CD4-positive, alpha-beta T cell treated with Interferon gamma for 1 hour (primary cell): ENCODE measurements at places on chromosomes 16 and 17.

DNA sequence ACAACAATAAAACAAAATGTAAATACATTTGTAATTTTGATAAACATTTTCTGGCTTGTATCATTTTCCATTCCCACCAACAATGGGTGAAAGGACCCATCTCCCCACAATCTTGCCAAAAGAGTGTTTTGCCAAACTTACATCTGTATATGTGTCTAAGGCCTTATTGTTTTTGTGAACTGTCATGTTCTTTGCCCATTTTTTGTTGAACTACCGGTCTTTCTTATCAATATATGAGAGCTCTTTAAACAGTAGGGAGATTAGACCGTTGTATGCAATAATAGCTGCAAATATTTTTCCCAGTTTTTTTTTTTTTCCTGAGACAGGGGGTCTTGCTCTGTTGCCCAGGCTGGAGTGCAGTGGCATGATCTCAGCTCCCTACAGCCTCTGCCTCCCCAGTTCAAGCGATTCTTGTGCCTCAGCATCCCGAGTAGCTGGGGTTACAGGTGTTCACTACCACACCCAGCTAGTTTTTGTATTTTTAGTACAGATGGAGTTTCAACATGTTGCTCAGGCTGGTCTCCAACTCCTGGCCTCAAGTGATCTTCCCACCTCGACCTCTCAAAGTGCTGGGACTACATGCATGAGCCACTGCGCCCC lies 9.6 kb upstream of the STX4 start:
- no peak for DNase-seq

- no peak for DNase-seq
Measured at GRCh38 chr17:44972953-44973352, 4.8 kb upstream of the C1QL1 start.

GRCh38 chr17:56528696-56529095 lies 64.8 kb upstream of the NOG start:
- DNase-seq = no peak

DNA sequence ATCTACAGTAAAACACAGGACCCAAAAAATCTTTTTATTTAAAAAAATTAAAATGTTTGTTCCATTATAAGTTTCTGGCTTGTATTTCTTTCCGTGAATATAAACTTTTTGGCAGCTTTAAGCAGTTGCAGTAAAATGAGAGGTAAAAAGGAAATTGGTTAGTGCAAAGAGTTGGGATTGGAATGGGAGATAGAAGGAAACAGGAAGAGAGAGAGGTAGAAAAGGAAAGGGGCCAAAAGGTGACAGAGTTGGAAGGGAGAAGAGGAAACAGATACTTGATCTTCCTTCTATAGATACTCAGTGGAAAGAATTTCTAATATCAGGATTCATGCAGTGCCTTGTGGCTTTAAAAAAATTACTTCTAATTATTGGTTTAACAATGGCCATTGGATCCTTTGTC lies 63.5 kb downstream of the NQO1 start:
- DNase-seq = no peak

GRCh38 chr17:48202959-48203358 lies 95.4 kb downstream of the SNX11 start:
- DNase-seq = no peak

DNA sequence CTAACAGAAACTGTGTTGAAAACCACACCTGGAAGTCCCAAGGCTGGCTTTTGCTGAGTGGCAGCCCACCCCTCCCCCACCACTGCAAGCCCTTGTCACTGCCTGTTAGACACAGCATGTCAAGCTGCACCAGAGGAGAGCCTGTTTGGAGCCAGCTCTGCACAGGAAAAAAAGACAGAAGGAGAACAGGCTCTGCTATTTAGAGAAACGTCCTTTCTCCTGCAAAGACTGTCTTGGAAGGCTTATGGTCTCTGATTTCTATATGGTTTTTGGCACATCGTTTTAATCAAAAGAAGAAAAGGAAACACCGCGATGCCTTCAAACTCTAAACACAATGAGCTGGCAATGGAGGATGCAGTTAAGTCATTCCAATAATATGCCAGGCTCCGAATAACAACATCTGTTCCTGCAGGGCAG lies 275.5 kb downstream of the MAP2K4 start:
- DNase-seq = no peak

DNA sequence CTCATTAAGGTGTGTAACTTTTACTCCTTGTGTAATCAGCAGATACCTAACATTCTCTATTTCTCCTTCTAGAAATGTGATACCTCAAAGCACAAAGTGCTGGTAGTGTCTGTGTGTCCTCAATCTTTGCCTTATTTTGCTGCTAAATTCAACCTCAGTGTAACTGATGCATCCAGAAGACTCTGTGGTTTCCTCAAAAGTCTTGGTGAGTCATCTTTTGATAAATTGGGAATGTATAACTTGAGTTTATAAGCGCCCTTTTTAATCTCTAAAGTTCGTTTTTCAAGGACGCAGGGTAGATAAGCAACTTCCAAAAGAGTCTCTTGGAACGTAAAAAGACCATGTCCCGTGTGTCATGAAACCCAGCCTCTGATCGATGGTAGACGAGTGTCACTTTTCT lies 10.2 kb downstream of the NARF start:
- no peak for DNase-seq

DNA sequence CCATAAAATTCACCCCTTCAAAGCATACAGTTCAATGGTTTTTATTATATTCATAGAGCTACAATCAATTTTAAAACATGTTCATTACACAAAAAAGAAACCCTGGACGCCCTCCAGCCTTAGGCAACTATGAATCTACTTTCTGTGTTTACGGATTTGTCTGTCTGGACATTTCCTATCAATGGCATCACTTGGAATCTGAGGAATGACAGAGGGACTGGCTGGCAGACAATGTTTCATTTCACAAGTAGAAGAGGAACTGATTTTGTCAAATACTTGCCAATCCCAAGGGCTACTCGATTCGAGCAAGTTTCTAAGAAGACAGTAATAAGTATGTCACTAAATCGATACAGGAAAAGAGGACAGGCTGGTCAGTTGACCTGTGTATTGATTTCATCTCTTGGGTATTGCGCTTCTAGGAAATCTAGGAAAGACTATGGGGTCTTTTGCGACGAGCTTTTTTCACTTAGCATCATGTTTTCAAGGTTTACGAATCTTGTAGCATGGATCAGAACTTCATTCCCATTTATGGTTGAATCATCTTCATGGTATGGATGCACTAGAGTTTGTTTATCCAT lies 56.6 kb downstream of the RGS9 start:
- no peak for DNase-seq

GRCh38 chr17:66429680-66430079 lies 127.3 kb downstream of the PRKCA start:
- no peak for DNase-seq

- DNase-seq = no peak
Measured at GRCh38 chr16:30924076-30924912, 922 bp downstream of the FBXL19 start.

DNA sequence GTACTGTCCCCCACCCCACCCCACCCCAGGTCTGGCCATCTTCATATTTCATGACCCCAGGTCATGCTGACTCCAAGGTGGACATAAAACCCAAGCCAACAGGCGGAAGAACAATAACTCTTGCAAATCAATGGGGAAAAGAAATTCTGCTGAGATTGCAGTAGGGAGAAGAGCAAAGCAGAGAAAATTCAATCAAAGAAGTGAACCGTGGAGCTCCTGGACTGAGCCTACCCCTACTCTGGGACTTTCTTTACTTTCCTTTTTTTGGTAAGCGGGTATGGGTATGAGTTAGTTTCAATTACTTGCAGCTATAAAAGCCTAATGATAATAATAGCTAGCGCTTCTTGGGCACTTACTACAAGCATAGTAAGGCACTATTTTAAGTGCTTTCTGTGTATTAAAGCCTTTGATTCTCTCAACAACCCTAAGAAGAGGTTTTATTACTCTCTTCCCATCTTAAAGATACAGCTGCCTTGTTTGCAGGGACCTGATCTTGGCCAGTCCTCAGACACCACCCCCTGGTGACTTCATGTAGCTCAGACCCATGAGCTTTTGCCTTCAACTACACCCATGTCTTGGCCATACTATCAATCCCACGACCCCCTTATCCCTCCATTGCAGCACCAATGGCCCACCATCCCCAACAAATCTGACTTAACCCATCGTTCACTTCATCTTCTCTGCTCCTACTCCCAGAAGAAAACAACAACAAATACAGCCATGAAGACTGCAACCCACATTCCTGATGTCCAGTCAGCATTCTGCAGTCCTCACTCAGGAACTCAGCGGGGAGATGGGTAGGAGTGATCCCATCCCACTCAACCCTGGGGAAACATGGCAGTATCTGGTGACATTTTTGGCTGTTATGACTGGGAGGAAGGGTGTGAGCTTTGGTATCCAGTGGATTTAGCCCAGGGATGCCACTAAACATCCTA lies 4.4 kb downstream of the GGA2 start:
- no peak for DNase-seq

DNA sequence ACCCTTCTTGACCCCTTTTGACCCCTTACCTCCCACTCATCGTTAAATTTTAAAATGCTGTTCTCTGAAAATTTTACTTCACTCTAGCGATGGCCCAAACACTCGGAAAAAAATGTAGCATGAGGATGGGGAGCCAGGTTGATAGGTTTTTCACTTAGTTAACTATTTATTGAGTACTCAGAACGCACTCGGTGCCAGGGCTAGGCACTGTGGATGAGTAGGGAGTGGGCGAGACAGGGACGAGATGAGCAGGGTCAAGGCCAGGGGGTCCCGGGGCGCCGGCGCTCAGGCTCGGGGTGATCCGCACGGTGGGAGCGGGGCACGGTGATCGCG lies 392 bp downstream of the ZSCAN32 start:
- no peak for DNase-seq

- DNase-seq = no peak
Measured at GRCh38 chr17:28612531-28612930, 1.5 kb downstream of the RSKR start.

GRCh38 chr16:67930678-67931211 lies 917 bp downstream of the CTRL start:
- no peak for DNase-seq

DNA sequence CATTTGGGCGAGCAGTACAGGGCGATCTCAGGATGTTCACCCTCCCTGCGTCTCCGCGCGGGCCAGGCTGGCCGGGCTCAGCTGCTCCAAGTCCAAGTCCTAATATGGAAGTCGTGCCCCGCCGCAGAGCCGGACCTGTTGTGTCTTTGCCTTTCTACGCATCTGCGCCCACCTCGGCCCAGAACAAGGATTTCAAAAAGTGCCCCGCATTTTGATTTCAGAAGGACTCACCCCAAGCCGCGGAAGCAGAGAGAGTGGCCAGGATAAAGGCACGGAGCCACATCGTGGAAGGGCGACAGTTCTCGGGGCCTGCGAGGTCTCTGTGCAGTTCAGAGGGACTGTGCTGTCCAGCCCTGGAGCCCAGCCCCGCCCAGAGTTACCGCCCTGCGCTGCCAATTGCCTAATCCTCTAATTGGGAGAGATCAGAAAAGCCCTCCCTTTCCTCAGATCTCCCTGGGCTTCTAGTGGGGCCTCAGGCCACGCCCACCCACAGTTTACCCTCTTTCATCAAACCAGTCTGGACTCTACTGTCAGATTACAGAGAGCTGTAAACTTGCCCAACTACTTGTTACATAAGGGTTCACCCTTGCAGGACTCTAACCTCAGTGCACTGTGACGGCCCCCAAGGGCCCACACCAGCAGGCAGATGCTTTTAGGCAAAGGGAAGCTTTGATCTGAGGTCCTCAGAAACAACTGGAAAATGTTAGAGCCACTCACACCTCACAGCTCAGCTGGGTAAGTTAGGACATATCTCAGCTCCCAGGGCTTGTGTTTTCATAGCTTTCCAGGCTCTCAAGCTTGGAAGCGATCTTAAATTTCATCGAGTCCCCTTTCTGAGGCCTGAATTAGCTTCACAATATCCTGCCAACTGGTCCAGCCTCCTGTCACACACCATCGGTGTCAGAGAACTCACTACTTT lies at the start of gene CES1:
CES1 (minus strand) TSS at position 324 of the 919 bp plus-strand sequence; CDS start at position 283, 41 bp downstream.
- peak; percentile 11 for DNase-seq

- no peak for DNase-seq
Measured at GRCh38 chr16:79402356-79402755, 198.2 kb downstream of the MAF start.

GRCh38 chr16:86085161-86085611 lies 186.2 kb downstream of the IRF8 start:
- DNase-seq = no peak

- no peak for DNase-seq
Measured at GRCh38 chr17:11558681-11559234, 39.5 kb upstream of the DNAH9 start.

DNA sequence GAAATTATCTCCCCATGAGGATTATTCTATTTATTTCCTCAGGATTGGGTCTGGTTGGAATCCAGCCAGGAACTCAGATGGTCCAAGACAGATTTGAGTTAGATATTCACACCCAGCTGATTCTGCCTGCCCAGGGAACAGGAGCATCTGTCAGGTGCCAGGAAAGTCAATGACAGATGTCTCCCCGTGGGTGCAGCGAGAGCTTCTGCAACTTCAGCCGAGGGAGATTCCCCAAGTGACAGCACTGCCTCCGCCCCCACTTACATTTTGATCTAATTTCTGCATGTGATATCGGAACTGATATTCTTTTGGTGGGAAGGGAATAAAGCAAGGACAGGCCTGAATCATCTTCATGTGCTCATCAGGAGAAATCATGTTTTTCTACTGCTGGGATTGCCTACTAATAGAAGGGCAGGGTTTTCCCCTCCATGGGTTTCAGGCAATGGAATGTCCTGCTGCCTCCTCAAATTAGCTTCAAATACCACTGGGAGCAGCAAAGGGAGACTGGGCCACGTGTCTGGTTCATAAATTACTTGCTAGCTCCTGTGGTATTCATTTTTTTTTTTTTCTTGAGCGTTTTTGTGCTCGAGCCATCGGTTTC lies 15.7 kb upstream of the DHX8 start:
- DNase-seq = no peak

- DNase-seq = peak; percentile 63
Measured at GRCh38 chr17:3794557-3795389, 6.2 kb downstream of the ITGAE start.

DNA sequence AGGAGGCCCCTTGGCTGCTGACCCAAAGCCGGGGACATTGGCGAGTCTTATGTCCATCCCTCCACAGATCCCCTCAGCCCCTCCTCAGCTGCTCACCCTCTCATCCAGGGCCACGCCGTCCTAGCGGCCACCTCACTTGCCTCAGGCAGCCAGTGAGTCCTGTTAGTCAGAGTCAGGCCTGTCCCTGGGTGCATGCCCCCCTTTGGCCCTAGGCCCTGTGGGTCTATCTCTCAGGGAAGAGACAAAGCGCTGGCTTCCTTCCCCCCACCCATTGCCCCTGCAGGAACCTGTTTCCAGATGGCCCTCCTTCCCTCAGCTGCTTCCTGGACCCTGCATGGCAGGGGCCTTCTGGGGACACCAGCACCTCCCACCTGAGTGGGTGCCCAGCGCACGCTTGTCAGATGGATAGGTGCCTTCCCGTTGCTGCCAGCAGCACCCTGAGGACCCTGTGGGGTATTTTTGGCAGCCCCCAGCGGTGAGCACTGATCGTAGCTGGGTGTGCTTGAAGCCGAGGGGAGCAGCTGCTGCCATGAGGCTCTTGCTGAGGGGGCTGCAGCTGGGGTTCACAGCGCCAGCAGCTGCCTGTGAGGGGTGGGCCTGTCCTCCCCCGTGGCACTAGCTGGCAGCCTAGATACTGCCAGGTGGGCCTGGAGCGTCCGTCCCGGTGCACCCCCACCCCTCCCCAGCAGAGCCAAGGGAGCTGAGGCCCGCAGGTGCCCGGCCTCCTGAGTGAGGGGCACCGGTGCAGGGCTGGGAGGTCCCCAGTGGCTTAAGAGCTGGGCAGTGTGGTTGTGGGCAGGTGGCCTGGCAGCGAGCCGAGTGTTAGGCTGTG lies 8.4 kb downstream of the DBNDD1 start:
- no peak for DNase-seq

- no peak for DNase-seq
Measured at GRCh38 chr17:43439041-43439440, 40.2 kb downstream of the ARL4D start.

- DNase-seq = no peak
Measured at GRCh38 chr16:70774261-70774660, 26.7 kb downstream of the VAC14 start.
